Stimulated activated CD4-positive, alpha-beta T cell treated with anti-CD3 and anti-CD28 coated beads, Interleukin-2, amount 100 ng/mL, for 24 hours (primary cell): ENCODE measurements at places on chromosomes 5 and 9.

DNA sequence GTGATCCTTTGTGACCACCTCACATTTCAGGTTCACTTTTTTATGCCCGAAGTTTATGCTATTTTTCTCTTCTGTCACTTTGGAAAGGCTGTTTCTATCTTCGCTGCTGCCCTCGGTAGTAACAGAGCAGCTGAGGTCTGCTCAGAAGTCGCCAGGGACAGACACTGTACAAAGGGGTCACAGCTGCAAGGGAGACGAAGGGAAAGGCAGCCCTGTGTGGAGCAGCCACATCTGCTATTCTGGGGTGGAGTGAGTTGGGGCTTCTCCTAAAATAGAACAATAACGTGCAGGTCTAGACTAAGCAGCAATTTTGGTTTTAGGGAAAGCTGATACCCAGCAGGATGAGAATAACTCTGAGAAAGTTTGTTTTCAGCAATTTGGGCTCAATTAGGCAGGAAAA is 72.5 kb downstream of the ACTL7B start:
- no peak for DNase-seq

GRCh38 chr5:159061834-159062474 is 37.8 kb downstream of the EBF1 start:
- no peak for DNase-seq

- DNase-seq, result no peak
These were observed 2.6 kb upstream of the F2RL1 start for GRCh38 chr5:76816110-76816831.

DNA sequence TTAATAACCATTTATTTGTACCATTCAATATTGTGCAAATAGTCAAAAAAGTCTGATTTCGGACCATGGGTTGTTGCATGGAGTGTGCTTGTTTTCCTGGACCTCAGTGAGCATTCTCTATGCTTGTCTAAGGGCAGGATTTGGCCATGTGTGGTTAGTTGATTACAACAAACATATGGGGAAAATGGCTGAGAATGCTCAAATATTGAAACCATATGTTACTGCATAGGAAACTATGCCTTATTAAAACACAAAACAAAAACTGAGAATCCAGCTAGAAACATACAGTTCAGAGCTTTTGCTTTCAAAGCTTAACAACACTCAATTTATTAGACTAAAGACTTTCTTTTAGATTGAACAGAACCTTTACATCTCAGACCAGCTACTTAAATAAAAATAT is 928.3 kb downstream of the NR2F1-AS1 start:
- DNase-seq, result no peak

- peak; percentile 34 for DNase-seq
These were observed 77.5 kb downstream of the RXRA start for GRCh38 chr9:134403682-134404301.

DNA sequence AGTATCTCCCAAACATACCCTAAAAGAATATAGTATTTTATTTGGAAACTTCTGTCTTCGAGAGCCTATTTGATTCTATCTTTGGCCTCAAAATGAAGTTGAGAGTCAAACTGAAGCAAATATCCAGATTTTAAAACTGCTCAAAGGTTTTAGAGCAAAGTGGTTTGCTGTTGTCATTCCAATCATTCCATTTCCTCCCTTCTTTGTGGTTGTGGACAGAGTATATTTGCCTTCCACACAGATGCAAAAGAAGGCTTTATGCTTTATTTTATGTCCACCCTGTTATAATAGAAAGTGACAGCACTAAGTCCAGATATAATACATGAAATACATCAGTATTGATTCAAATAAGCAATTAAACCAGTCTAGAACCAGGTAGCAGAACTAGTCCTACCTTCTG is 12.4 kb downstream of the GZMK start:
- DNase-seq, result no peak

DNA sequence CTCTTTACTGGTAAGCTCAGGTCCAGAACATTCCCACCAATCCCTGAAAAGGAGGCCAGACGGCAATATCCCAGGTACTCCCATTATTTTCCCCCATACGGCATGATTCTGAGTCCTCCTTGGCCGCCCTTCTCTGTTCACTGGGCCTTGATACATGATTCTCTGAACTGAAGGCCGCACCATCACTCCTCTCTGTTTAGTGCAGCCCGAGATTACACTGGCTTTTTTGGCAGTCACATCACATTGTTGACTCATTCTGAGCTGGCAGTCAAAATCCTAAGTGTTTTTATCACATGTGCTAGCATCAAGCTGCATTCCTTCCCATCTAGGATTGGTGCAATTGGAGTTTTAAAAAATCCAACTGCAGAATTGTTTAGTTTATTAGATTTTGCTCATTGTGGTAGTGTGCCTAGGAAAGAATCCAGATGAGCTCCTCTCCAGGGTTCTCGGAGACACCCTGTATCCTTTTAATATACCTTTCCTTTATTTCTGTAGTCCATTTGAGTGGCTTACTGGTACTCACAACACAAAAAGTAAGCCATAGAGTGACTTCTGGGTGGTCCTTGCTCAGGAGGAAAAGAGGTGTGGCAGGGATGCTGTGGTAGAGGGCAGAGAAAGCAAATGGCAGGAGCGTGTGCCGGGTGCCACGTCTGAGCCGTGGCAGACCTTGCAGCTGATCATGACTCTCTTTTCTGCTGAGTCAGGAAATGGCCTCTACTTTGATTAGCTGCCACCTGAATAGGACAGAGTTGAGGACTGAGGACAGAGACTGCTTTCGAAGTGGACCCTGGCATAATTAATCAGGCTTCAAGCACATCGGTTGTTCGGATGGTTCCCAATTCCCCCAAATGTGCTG is 121.1 kb upstream of the IL12B start:
- DNase-seq, result no peak

DNA sequence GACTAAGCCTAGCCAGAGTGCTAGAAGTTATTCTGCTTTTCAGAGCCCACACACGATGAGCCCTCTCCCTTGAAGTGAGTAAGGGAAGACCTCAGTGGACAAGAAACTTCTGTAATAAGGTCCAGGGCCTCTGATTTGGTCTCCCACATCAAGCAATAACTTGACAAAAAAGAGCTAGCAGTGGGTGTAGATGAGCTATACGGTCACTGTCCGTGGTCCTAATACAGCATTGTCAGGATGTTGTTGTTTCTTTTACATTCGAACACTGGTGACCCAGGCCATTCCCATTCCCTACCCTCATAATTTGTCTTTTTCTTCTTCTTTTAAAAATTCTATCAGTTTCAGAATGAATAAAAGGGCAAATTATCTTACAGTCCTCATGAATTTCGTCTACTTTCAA is 5.2 kb downstream of the PCSK1 start:
- DNase-seq, result no peak

DNA sequence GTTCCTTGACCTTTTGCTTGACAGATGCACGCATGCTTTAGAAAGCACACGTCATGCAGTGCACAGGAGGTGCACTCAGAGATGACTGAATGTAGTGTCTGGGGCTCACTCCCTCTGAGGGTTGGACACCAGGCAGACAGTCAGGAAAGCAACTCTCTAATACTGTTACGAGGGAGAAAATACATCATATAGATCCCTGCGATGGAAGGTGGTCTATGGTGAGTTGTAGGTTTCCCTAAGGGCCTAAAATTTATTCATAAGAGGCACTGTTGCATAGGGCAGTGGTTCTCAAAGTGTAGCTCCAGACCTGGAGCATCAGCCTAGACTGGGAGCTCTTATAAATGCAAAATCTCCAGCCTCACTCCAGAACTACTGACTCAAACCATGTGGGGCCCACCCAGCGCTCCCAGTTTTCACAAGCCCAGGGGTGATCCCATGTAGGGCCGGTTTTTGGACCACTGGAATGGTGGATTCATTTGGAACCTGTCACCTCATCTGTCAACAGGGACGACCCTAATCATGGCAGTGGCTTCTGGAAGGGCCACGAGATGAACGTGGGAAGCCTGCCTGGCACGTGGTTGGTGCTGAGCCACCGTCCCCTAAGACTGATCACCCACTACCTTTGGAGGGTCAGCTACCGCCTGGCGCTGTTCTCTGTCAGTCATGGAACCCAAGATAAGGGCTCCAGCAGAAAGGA is 16.8 kb upstream of the PHF19 start:
- DNase-seq, result no peak

GRCh38 chr5:3004361-3005080 is 253.0 kb upstream of the IRX2 start:
- DNase-seq, result no peak

- no peak for DNase-seq
These were observed 57.9 kb downstream of the PBX3 start for GRCh38 chr9:125805057-125805456.

- no peak for DNase-seq
These were observed 59.9 kb downstream of the NSUN2 start for GRCh38 chr5:6572825-6573380.

DNA sequence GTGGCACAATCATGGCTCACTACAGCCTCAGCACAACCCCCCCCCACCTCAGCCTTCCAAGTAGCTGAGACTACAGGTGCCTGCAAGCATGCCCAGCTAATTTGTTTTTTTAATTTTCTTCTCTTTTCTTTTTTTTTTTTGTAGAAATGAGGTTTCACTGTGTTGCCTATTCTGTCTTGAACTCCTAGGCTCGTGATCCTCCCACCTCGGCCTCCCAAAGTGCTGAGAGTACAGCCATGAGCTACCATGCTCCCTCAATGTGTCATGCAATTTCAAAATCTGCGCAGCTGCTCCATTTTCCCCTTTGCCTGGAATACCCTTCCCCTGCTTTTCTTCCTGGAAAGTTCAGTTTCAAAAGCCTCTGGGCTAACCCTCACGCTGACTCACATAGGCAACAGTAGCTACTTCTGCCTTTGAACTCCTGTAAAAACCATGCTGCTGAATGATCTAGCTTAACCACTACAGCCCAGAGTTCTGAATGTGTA is 71.0 kb upstream of the IL7R start:
- peak; percentile 52 for DNase-seq

DNA sequence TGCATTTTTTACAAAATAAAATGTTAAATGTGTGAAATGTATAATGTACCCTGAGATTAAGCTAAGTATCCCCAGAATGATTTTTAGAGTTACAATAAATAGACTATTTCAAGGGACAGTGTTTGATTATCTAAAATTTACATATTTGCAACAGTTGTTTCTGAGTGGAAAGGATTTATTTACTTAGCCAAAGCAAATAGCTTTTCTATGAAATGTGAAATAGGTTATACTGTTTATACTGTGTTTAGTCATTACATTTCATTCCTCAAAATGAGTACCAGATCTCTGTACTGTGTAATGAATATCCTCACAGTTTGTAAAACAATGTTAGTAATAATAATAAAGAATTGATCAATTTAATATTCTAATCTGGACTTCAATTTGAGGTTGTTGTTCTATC is 1019.0 kb downstream of the NR2F1-AS1 start:
- no peak for DNase-seq

- DNase-seq, result peak; percentile 30
These were observed 138.6 kb downstream of the ERCC6L2 start for GRCh38 chr9:96014078-96014477.

DNA sequence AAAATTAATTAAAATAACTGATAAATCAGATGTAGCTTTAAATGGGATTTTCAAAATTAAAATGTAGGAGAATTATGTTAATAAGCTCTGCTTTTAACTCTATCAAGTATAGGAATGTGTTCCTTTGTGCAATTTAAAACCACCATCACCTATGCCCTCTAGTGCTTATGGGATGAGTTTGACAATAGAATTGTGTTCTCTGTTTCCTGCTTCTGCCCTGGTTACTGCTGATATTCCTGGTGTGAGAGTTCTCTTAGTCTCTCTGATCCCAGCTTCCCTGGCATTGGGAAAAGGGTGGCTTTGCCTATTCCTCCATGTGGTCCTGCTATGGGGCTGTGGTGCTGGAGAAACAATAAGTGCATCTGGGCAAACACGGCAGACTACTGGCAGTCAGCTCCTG is 8.1 kb downstream of the LRRTM2 start:
- DNase-seq, result no peak

DNA sequence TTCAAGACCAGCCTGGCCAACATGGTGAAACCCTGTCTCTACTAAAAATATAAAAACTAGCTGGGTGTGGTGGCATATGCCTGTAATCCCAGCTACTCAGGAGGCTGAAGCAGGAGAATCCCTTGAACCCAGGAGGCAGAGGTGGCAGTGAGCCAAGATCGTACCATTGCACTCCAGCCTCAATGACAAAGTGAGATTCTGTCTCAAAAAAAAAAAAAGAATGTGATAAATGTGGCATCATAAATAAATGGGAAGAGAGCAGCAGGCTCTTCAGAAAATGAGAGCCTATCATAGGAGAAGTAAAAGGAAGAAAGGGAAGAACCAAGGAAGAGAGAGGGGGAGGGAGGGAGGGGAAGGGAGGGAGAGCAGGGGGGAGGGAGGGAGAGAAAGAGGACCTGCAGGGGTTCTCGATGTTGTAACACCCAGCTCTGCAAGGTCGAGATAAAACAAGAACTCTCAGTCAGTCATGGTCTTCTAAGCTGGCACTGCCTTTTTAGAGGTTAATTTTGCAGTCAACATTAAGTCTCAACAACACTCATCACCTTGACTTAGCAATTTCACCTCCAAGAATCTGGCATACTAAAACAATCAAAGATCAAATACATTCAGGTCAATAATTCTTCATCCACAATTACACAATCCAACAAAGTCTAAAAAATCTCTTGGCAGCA is 68.7 kb upstream of the SIMC1 start:
- DNase-seq, result no peak

- no peak for DNase-seq
These were observed 121.9 kb downstream of the LPAR1 start for GRCh38 chr9:110916403-110916802.

- no peak for DNase-seq
These were observed 39.2 kb downstream of the PRUNE2 start for GRCh38 chr9:76866689-76867088.

DNA sequence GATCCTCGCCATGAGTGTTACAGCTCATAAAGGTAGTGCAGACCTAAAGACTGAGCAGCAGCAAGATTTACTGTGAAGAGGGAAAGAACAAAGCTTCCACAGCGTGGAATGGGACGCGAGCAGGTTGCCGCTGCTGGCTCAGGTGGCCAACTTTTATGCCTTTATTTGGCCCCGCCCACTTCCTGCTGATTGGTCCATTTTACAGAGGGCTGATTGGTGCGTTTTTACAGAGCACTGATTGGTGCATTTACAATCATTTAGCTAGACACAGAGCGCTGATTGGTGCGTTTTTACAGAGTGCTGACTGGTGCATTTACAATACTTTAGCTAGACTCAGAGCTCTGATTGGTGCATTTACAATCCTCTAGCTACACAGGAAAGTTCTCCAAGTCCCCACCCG is 13.9 kb downstream of the PLK2 start:
- no peak for DNase-seq

DNA sequence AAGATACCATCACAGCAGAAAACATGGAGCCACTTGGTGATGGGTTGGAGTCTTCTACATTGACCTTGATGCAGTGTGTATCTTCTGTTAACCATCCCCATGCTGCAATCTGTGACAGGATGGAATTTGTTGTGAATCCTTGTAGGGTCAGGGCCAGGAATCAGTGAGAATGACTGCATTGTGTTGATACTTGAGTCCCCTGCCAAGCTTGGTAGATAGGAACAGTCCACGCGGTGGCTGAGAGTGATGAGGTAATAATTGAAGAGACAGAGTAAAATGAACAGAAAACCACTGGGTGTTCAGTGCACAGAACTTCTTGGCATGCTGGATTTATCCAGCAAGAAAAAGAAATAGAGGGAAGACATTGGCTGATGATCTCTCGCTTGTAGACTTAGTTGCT is 217.5 kb downstream of the MAN2A1 start:
- no peak for DNase-seq

- no peak for DNase-seq
These were observed 182.1 kb upstream of the ITGA1 start for GRCh38 chr5:52605317-52606313.
